NCI-H748 treated with DMSO at 0.1 percent for 48 hours (cell line): ENCODE measurements at places on chromosomes 5 and 9.

GRCh38 chr9:70932097-70932496, 189.3 kb downstream of the TRPM3 start:
- no peak for DNase-seq

- no peak for DNase-seq
Measured at GRCh38 chr9:137486545-137487453, 27.7 kb upstream of the NSMF start.

- no peak for DNase-seq
Measured at GRCh38 chr5:89827359-89827758, 582.2 kb downstream of the CETN3 start.

GRCh38 chr9:15138357-15138686, 168.7 kb downstream of the TTC39B start:
- DNase-seq: no peak

DNA sequence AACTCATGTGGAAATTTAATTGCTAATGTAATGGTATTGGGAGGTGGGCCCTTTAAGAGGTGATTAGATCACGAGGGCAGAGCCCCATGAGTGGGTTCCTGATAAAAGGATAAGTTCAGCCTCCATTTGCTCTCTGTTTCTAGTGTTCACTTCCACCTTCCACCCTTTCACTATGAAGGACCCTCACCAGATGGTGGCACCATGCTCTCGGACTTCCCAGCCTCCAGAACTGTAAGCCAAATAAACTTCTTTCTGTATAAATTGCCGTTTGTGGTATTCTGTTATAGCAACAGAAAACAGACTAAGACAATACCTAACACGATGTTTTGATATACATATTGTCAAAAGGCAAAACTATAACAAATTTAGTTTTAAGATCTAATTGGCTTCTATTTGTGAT, 166.2 kb downstream of the DEPDC1B start:
- DNase-seq: no peak

GRCh38 chr5:37606148-37606547, 227.0 kb downstream of the WDR70 start:
- DNase-seq: no peak

DNA sequence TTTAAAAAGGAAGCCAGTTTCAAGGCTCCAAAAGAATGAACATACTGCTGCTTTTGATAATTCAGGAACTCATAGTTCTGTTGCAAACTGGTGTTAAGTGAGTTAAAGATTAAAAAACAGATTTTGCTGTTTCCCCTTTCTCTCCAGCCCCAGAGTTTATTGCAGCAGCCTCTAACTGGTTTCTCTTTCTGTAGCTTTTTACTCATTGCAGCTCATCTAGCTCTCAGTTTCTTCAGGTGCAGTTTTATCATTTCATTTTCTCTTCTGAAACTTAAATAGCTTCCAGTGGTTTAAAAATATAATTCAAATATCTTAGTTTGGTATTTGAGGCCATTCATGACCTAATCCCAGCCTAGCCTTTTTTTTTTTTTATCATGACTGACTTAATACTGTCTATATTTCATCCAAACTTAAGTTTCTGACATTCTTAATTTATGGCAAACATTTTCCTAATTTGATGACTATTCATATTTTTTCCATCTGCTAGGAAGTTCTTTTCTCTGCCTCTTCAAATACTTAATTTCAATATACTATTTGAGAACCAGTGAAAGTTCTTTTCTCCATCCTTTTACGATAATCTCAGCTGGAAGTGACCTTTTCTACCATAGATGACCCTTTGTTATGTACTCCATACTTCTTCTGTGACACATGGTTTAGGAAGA, 252.7 kb upstream of the GRIA1 start:
- no peak for DNase-seq

- DNase-seq: no peak
Measured at GRCh38 chr5:81534441-81534840, 140.5 kb upstream of the ACOT12 start.

DNA sequence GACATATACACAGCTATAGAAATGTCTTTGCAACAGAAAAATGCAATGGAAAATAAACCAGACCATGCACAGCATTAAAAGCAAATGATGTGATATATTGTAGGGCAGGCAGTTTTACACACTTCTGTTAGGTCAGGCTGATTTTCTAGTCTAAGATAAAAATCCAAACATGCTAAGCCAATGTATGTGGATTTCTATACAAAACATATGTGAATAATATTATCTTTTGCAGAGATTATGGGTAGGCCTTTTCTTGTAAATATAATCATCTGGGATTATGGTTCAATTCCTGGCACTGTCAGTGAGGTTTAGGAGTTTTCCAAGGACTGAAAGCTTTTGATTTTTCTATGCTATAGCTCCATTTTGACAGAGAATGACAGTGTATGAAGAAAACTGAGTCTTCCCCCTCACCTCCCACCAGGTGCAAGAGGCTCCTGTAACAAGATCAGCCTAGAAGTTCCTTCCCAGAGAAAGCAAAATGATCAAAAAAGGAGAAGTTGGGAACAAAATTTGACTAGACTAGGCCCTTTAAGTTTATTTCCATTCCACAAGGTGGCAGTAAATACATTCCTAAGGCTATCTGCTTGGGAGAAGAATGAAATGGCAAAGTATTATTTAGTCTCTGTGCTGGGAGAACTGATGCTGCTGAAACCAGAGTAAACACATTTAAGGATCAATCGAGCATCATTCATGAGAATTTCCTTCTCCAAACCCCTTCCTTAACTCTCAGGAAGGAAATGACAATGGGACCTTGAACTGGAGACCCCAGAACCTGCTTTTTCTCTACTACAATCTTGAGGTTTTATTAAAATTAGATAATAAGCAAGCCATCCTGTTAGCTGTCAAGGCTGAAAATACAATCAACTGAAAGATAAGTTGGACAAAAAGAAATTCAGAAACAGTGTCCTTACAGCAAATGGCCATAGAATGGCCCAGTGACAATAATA, 133.0 kb upstream of the TUT7 start:
- peak; percentile 15 for DNase-seq

DNA sequence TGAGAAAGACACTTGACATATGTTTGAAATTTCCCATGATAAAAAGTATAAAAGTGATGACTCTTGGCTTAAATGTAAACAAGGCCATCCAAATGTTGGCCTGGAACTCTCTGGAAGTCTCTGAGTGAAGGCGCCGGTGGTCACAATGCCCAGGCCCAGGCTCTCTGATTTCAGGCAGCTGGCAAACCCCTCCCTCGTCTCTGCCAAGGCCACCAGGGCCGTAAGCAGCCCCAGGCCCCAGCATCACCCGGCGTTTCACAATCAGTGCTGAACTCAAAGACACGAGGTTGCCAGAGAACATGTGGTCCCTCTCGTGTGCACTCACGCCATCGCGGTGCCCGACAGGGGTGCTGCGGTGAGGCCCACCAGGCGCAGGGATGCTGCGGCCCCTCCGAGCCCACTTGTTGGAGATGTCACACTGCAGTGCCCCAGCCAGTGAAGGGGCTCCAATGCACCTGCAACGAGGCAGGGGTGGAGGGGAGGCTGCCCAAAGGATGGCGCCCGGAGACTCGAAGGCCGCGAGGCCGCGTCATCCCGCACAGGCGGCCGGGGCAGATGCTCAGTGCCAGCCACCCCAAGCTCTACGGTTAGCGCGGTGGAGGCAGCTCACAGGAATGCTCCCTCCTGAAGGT, 15.0 kb downstream of the LPCAT1 start:
- no peak for DNase-seq

DNA sequence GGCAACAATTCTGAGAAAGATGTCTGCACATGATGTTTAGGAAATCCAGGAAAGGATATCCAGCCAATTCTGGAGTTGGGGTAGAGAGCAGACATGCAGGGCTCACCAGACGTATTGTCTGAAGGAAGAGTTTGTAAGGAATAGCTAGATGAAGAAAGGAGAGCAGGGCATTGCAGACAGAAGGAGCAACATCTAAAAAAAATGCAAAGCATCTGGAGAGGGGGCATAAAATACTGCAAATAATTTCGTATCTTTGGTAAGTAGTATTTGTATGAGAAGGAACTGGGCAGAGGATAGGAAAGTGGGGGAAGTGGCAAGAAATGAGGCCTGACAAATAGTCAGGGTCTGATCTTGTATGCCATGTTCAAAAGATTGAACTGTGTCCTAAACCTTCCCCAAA, 74.8 kb downstream of the MACIR start:
- DNase-seq: no peak

- DNase-seq: no peak
Measured at GRCh38 chr5:178350361-178351220, 118.0 kb upstream of the PHYKPL start.

GRCh38 chr5:83662558-83662957, 58.1 kb downstream of the HAPLN1 start:
- no peak for DNase-seq

DNA sequence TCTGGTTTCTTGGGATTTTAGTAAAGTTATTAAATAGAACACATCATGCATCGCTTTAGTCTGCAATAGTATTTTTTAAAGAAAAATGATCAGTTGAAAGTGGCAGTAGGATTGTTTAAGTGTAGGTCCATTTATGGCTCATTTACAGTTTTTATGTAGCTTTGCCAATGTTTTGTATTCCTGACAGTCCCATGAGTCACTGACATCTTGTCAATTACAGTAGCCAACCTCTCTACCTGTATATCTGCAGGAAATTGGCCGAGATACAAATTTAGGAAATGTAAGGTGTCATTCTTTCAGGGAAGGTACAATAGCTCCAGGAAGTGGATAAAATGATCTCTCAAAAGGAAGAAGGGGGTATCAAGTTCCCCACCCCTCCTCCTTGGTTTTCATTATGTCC, 47.7 kb upstream of the MTAP start:
- DNase-seq: no peak
